ENCODE measurements at places on chromosomes 11 and 22.

DNA sequence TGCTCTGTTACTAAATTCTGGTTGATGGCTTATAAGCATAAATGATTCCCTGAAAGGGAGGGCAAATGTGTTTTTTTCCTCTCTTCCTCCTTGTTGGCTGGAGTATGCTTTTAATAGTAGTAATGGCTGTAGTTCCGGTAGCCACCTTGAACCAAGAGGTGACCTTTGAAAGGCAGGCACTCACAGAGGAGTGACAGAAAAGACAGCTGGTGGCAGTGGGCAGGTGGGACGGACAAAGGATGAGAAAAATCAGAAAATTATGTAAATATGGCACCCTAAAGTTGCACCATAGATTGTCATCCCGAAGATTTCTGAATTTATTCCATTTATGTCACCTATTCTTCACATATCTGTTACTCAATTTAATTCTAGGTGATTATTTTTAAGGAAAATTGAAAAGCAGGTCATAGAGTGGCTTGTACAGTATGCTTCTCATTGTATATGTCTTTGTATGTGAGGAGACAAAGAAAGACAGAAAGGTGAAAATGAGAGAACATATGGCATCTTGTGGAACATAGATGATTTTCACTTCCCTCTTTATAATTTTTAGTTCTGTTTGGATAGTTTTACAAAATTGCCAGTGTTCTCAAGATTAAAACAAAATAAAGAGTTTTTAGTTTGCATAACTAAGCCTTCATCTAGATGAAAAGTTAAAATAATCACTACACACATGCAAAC, 17.0 kb downstream of the CASP12 start:
- no peak for DNase-seq

DNA sequence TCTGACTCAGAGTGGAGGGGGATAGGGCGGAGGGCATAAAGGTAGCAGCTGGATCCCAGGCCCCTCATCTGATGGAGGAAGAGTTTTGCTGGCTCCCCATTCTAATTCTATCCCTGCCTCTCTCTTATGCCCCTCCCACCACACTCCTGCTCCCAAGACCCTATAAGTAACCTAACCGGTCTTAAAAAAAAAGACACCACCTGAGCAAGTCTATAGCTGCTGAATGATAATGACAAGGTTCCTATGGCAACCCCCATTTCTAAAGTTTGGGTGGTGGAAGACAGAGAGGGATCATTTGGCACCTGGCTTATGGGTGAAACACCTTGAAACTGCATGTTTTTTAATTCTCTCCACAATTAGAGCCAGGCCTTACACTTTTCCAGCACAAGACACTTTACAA, 69.6 kb downstream of the LARGE1 start:
- DNase-seq, result no peak

- DNase-seq, result no peak
Observed at GRCh38 chr22:45895436-45896152, 81.4 kb downstream of the WNT7B start.

DNA sequence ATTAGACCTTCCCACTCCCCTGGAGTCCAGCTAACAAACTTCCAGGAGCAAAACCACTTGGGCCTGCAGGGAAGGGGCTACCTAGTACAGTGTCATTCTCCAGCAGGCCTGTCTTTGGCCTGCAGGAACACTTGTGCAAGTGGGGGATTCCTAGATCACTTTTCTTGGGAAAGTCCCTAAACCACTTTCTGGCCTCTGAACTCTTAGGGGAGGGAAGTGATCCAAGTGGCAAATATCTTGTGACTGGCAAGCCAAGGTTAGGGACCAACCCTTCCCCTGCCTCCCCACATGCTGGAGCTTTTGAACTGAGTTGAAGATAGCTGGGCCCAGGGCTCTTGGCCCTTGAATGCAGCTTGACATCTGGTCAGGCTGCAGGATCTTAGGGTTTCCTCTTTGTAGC, 17.2 kb downstream of the PPFIBP2 start:
- DNase-seq, result no peak

GRCh38 chr11:32149748-32150147, 58.9 kb downstream of the RCN1 start:
- no peak for DNase-seq

- no peak for DNase-seq
Observed at GRCh38 chr22:47583959-47584562, 821.6 kb downstream of the TBC1D22A start.

- no peak for DNase-seq
Observed at GRCh38 chr11:92296138-92296515, 71.5 kb downstream of the FAT3 start.

- DNase-seq, result no peak
Observed at GRCh38 chr11:70353900-70354568, 44.3 kb upstream of the CTTN start.

- peak; percentile 79 for DNase-seq
Observed at GRCh38 chr22:36921309-36922104, 8.1 kb downstream of the CSF2RB start.

GRCh38 chr22:20520093-20520511, 12.7 kb downstream of the MED15 start:
- no peak for DNase-seq

- no peak for DNase-seq
Observed at GRCh38 chr11:130785380-130786116, 130.7 kb downstream of the SNX19 start.

DNA sequence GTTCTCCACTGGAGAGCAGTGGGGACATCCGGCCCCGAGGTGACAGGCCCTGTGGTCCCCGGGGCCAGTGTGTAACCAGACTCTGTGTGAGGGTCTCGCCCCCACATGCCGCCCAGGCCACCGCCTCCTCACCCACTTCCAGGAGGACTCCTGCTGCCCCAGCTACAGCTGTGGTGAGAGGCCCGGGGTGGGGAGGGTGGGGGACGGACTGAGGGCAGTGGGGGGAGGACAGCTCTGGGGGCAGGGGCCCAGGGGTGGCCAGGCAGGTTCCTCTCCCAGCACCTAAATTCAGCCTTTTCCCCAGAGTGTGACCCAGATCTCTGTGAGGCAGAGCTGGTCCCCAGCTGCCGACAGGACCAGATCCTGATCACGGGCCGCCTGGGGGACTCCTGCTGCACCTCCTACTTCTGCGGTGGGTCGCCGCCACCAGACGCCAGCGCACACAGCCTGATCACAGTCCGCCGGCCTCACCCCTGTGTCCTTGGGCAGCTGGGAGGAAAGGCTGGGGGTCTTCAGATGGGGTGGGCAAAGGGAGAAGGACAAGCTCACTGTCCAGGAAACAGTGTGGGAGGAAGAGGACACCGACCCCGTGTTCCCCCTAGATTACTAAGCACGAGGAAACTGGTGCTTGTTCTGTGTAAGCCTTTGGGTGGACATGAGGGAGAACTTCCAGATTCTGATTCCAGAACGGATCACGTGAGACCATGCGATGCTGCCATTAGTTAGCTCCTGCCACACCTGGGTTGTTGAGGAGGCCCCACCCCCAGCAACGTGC, 84.4 kb upstream of the MYOD1 start:
- no peak for DNase-seq

DNA sequence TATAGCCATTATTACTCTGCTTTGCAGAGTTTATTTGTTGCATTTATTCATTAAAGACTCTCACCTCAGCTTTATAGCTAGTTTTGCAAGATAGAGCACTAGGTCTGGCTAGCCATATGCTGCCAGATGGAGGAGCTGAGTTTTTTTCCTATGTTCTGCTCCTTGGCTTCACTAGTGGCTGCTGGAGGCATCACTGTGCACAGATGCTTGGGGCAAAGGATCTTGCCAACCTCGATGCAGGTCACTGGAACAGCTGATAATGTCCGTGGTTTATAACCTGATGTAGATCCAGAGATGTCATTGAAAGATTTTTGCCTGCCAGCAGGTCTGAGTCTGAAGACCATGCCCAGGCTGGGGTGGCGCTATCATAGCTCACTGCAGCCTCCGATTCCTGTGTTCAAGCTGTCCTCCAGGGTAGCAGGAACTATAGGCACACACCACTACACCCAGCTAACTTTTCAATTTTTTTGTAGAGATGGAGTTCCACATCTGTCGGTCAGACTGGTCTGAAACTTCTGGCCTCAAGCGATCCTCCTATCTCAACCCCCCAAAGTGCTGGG, 63.2 kb downstream of the PACS1 start:
- no peak for DNase-seq

DNA sequence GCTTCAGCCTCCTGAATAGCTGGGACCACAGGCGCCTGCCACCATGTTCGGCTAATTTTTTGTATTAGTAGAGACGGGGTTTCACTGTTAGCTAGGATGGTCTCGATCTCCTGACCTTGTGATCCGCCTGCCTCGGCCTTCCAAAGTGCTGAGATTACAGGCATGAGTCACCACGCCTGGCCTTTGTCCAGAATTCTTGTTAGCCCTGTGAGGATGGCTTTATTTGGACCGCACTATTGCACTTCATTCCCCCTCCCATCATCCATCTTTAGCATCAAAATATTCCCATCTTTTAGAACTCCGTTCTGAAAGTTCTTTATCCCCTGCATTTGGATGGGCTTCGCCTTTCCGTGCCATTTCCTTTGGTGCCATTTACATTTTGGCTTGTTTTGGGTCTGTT, 2.6 kb downstream of the SAMM50 start:
- DNase-seq, result no peak

GRCh38 chr11:132284048-132284447, 913.6 kb downstream of the NTM start:
- DNase-seq, result no peak

DNA sequence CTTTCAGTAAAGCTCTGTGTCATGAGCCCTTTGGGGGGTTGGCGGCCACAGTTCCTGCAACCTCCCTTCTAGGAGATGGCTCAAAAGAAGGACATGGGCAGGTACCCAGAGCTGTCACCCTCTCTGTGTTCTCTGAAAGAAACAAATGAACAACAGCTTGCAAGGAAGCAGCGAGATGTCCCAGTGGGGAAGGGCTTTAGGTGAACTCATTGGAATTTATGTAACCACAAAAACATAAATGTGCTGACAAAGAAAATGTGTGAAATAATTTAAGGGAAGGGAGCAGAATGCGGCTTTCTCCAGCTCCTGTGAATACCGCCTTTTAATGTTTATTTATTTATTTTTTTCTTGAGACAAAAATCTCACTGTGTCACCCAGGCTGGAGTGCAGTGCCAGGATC, 3.3 kb downstream of the PARVG start:
- DNase-seq, result no peak

DNA sequence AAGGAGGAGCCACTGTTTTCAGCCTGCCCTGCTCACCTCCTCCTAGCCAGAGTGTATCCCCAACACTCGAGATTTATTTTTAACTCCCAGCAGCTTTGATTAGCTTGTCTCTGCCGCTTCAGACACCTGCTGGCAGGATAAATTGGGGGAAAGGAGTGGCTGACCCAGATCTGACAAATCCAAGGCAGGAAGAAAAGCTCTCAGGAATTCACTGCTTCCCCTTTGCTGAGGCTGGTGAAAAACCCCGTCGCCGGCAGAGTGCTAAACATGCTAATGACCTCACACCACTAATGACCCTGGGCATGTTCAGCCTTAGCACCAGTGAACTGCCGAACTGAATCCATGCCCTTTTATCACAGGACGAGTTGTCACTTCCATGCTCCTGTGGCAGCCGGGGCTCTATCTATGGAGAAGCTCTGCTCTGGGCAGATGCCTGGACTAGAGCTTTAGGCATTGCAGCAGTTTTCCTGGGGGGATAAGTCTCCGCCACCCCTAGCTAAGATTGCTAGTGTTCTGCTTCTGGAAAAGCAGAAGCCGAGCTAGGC, 52.2 kb downstream of the FEZ1 start:
- DNase-seq, result no peak
